ENCODE measurements at places on chromosomes 6 and 20.
A peak's percentile ranks its signal among the peaks of the same experiment; 100 is the strongest.

DNA sequence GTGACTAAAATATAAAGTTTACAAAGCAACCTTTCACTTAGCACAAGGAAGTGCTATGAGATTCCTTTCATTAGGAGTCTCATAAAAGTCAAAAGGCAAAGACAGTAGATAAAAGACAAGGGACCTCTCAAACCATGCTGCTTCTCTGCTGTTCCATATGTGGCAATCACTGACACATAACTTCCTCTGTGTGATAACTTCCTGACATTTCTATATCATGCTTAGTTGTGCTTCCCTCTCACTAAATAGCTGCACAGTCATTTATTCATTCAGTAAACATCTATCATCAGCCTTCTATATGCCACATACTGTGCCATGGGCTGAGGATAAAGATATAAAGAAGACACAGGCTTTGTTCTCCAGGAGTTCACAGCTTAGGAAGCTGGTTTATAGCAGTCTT, 214.8 kb upstream of the GRIK2 start:
- DNase-seq = peak; percentile 38

GRCh38 chr20:25376886-25377285, 13.7 kb downstream of the ABHD12 start:
- DNase-seq = no peak

GRCh38 chr6:69090132-69090531, 455.1 kb downstream of the ADGRB3 start:
- no peak for DNase-seq

DNA sequence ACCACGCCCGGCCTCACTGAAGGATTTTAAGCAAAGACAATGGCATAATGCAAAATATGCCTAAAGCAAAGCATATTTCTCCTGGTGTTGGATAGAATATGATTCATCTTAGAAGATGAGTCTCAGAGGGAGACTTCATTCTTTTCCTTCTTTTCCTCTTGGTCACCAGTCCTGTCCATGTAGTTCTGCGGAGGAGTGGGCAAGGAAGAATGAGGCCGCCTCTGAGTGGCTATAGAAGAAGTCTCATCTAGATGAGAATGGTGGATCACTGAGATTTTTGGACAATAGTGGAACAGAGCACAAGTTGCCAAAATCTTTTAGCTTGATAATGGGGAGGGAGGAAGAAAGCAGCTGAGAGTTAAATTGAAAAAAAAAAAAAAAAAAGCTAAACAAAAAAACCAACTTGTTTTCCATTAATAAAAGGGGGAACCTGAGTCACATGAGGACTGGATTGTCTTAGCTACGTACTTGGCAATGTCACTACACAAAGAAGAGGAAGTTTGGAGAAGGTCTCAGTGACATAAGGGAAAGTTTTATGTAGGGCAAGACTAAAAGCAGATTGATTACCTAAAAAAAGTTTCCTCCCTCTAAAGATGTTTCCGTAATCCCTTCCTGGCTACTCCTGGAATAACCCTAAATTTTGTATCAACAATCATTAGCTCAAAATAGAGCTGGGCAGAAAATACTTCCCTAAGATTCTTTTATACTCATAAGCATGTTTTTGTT, 6.0 kb downstream of the CD83 start:
- DNase-seq = peak; percentile 50

DNA sequence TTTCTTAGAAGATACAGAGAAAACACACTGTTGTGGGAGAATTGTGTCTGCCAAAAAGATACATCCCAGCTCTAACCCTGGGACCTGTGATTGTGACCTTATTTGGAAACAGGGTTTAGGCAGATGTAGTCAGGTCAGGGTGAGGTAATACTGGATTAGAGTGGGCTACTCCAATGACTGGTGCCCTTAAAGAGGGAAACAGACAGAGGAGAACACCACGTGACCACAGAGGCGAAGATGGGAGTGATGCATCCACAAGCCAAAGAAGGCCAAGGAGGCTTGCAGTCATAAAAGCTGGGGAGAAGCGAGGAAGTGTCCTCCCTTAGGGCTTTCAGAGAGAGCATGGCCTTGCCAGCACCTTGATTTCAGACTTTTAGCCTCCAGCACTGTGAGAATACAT, 35.6 kb downstream of the SLC52A3 start:
- DNase-seq = no peak

- peak; percentile 78 for DNase-seq
Observed at GRCh38 chr20:1893721-1894470, 1.3 kb upstream of the SIRPA start.
